ENCODE measurements at places on chromosomes 1 and 21.

- DNase-seq, result no peak
Observed at GRCh38 chr1:232709386-232709785, 79.5 kb upstream of the SIPA1L2 start.

- DNase-seq, result peak; percentile 58
Observed at GRCh38 chr1:179953974-179954492, 577 bp upstream of the CEP350 start.

DNA sequence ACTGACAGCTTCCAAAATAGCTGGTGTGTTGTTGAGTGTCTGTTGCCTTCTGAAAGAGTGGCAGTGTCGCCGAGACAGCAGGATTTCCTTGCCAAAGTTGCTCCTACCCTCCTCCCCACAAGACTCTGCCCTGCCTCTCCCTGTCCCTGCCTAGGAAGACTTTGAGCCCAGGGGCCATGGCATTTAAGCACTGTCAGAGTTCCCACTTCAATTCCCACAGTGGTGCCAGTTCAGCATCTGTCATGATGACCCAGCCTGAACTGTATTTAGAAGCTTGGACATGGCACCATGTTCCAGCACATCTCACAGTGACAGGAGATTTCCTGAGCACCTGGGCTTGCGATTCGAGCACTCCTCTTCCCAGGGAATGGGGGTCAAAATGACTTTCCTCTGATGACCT lies 43.6 kb downstream of the TBX15 start:
- DNase-seq, result no peak

DNA sequence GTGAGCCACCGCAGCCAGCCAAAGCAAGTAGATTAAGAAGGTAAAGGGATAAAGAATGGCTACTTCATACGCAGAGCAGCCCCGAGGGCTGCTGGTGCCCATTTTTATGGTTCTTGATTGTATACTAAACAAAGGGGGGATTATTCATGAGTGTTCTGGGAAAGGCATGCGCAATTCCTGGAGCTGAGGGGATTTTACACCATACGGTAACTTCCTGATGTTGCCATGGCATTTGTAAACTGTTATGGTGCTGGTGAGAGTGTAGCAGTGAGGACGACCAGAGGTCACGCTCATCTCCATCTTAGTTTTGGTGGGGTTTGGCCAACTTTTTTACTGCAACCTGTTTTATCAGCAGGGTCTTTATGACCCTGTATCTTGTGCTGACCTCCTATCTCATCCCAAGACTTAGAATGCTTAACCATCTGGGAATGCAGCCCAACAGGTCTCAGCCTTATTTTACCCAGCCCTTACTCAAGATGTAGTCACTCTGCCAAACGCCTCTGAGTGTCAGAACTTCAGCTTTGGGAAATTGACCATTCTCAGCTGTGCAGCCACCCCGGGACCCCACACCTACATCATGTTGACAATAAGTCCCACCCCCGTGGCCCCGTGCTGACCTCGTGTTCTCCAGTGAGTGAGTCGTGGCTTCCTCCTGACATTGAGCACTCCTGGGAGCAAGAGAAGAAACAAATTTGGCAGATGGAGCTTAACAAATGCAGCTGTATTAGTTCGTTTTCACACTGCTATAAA lies 149.4 kb upstream of the COL6A1 start:
- no peak for DNase-seq

GRCh38 chr1:107138767-107139445 lies 1.9 kb upstream of the NTNG1 start:
- no peak for DNase-seq

GRCh38 chr1:153629971-153630370 lies 1.7 kb downstream of the S100A1 start:
- no peak for DNase-seq

DNA sequence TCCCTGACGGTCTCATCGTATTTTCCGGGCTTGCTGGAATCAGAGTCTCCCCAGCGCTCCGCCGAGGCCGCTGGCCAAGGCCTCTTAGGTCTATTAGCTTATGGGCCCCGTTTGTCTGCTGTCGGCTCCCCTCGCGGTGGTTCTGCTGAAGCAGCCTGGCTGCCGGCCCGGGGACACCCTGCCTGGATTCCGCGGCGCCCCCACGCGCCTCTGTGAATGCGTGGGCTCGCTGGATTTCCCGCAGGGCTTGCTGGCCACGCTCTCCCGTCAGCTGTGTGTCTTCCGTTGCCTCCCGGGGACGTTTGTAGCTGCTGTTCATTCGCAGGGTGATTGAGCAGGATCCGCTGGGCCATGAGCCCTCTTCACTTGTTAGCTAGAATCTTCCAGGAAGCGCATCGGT lies 8.4 kb downstream of the LRRC3 start:
- no peak for DNase-seq

- DNase-seq, result no peak
Observed at GRCh38 chr1:42145389-42145716, 7.9 kb upstream of the GUCA2B start.

DNA sequence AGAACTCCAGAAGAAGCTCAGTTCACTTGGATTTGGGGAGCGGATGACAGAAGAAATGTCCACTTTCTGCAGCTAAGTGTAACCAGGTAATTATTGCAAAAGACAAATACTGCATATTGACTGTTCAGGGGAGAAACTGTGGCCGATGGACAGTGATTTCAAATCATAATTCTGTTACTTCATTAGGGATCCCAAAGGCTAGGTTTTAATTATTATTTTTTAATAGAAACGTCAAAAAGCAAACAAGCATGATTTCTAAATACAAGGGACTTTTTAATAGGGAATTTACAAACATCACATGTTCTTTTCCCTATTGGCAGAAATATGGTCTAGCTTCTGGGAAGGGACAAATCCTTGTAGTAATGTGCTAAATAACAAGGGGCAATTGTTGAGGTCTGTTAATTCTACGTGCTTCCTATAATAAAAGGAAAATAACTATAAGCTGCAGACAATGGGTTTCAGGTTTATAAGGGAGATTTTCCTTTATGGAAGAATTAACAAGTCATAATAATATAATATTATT lies 15.5 kb downstream of the DIPK1A start:
- no peak for DNase-seq

DNA sequence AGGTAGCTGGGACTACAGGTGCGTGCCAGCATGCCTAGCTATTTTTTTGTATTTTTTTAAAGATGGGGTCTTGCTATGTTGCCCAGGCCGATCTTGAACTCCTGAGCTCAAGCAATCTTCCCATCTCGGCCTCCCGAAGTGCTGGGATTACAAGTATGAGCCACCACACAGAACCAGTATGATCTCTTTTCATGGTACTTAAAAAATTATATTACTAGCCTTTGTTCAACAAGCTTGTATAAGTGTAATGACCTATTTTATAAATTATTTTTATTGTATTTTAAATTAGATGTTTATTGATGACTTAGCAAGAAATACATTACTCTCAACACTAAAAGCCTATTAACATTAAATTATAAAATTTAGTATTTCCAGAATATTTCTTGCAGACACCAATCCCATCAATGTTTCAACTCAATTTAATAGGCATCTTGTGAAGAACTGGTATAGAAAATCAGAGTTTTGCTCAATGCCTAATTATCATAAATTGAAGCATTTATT lies 36.0 kb upstream of the MTF2 start:
- DNase-seq, result no peak

DNA sequence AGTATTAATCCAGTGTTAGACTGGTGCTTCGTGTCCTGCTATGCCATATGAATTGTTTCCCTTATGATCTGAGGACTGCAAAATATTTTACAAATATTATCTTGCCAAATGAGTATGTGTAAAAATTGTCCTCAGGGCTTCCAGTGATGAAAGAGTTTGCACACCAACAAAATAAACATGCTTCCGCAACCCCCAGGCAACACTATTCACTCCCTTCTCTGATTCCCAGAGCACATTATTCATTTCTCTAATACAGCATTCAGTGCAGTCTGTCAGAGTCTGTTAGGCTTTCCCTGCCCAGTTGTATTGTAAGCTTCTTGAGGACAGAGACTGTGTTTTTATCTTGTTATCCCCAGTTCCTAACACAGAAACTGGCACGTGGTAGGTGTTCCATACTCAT lies 409.9 kb upstream of the C1orf87 start:
- no peak for DNase-seq

GRCh38 chr1:67174716-67175284 lies 8.5 kb downstream of the IL23R start:
- no peak for DNase-seq

DNA sequence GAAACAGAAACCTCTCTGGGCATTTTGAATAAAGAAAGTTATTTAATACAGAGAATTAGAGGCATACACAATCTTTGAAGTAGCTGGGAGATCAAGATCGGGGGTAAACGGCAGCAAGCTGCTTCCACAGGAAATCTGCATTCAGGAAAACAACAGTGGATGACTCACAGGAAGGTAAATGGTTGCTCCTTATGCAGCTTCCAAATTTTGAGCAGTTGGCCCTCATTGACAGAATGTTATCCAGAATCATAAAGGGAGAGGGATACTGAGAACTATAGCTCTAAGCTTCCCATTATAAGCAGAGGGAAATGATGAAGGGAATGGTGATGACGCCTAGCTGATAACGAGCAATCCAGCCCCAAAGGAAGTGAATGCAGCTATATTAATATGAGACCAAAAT lies 28.6 kb downstream of the ZMYND12 start:
- no peak for DNase-seq

DNA sequence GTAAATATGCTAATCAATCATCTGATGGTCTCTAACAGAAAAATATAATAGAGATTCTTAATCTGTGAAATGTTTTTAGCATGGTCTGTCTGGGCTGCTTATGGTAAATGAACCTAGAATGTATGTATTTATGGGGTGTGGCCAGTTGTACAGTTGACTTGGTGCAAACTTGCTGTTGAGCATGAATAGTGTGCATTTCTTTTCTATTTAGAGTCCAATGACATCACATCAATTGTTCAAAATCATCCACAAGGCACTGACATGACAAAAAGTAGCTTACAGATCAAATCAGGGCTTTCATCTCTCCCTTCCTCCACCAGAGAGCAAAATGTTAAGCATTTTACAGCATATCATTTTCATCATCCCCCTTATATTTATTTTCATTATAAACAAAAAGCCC lies 1010.3 kb downstream of the KCNT2 start:
- no peak for DNase-seq

GRCh38 chr1:115543247-115543646 lies 98.5 kb upstream of the VANGL1 start:
- no peak for DNase-seq

DNA sequence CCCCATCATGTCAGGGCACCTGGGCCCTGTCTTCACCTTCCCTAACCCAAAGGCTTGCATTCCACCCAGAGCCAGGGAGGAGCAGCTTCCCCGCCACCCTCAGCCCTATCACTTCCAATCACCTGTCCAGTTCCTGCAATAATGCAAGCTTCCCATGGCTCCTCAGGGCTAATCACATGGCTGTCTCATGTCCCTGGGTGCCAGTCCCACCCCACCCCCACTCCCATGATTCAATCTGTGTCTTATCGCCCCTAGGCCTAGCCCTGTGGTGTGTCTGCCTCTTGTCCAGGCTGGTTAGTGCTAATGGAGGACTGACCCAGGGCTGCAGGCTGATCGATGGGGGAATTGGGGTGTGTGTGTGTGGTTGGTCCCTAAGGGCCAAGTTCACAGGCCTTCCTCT lies 11.0 kb upstream of the PEAR1 start:
- DNase-seq, result no peak

DNA sequence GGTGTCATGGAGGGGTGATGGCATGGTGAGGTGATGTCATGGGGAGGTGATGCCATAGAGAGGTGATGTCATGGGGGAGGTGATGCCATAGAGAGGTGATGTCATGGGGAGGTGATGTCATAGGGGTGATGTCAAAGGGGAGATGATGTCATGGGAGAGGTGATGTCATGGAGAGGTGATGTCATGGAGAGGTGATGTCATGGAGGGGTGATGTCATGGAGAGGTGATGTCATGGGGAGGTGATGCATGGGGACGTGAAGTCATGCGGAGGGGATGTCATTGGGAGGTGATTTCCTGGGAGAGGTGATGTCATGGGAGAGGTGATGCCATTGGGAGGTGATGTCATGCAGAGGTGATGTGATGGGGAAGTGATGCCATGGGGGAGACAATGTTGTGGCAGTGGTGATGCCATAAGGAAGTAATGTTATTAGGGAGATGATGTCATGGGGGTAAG lies 92.1 kb upstream of the C1orf174 start:
- peak; percentile 33 for DNase-seq

DNA sequence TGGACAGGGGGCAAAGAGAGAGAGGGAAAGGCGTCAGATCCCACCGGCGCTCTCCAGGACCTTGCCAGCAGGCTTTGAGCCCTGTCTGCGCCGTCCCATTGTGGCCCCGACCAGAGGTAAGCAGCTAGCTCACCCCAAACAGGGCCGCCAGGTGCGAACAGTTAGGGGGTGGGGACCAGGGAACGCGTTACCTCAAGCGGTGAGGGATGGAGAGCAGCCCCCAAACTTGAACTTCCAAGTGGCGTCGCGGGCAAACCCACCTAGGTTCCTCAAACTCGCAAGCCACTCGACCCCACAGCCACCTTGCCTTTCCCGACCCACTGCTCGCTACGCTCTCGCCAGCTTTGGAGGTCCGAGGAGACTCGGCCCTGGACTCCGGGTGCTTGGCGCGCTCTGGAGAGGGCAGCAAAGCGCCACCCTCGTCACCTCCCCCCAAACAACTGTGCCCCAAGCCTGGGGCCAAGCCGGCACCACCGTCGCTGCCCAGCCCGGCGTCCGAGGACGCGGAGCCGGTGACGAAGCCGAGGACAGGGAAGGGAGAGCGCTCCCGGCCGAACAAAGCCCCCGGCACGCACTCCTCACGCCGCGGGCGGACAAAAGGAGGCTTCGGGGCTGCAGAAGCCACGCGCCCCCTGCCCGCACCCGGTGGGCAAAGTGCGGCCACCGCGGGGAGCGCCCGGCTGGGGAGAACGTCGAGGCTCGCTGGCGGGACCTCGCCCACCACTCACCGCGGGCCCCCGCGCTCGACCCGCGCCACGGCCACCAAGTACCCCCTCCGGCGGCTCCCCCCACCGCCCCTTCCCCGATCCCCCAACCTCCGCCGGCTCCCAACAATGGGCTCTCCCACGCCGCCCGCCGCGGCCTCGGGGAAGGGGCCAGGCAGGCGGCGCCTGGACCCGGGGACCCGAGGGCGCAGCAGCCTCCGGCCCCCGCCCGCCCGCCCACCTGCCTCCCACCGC lies 976 bp downstream of the SSBP3 start:
- peak; percentile 47 for DNase-seq

- DNase-seq, result no peak
Observed at GRCh38 chr1:153752072-153752471, 23.1 kb upstream of the SLC27A3 start.

- DNase-seq, result peak; percentile 67
Observed at GRCh38 chr1:58754683-58755467, 29.0 kb downstream of the JUN start.

DNA sequence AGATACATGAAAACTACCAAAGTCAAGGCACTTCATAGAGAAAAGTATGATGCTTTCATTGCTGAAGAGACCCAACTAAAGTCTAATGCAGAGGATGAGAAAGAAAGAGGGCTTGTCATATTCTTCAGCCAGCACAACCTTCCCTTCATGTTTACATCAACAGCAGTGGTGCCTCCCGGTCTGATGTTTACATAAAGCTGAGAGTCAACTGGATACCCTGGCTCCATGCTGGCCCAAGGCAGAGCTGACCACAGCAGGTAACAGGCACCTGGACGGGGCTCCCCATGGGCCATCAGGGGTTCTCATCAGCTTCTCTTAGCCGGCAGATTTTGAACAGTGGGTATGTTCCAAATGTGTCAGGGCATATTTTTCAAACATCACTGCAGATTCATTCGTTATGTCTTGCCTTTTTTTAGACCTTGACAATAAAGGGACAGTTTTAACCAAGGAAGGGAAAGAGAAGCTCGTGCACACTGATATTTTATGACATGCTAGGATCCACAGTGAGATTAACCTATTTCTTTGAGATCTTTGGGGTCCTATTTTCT lies 117.1 kb downstream of the NRIP1 start:
- no peak for DNase-seq
